Fibroblast of lung (primary cell): ENCODE measurements at places on chromosomes 7 and 10. TPM values are rescaled to one million over a fixed set of nuclear protein-coding genes. Genes with fewer than 3 reads are reported as not detected.

Gene VWDE
- total RNA-seq = under 0.01 and 0.17 TPM in 2 replicates

Gene ADRA2A
- total RNA-seq = under 0.01 TPM in 2 replicates

Gene TWIST1
- total RNA-seq = 23.9 and 31.2 TPM in 2 replicates

Gene OLAH
- not detected in 2 replicates for total RNA-seq

Gene MPP7
- 0.51 and 0.99 TPM in 2 replicates for total RNA-seq

Gene KAZALD1
- 14.4 and 19.8 TPM in 2 replicates for total RNA-seq

Gene SFXN4
- 17.7 TPM in 2 replicates for total RNA-seq

Gene RRP12
- total RNA-seq = 10.5 and 10.7 TPM in 2 replicates

Gene DDX56
- 38.3 and 44.4 TPM in 2 replicates for total RNA-seq

Gene GRID1
- 0.33 and 0.51 TPM in 2 replicates for total RNA-seq

Gene NPSR1
- total RNA-seq = not detected in 2 replicates

Gene CFAP70
- total RNA-seq = 1.0 and 1.3 TPM in 2 replicates

Gene AKR1B15
- not detected in 2 replicates for total RNA-seq

Gene LRRD1
- total RNA-seq = under 0.01 and 0.17 TPM in 2 replicates

Gene TFR2
- under 0.01 TPM in 1 of 2 replicates, not detected in the other for total RNA-seq

Gene ELFN1
- 0.33 and 0.51 TPM in 2 replicates for total RNA-seq

Gene AS3MT
- total RNA-seq = 8.1 and 10.5 TPM in 2 replicates

Gene FANK1
- total RNA-seq = 0.83 and 2.6 TPM in 2 replicates

Gene CNNM1
- total RNA-seq = 0.51 and 0.66 TPM in 2 replicates

Gene CDC14C
- total RNA-seq = under 0.01 and 0.17 TPM in 2 replicates

Gene SLC29A4
- 5.1 and 6.4 TPM in 2 replicates for total RNA-seq

Gene ALOX5
- total RNA-seq = not detected in 2 replicates

Gene HPSE2
- 0.17 and 0.51 TPM in 2 replicates for total RNA-seq

Gene PLAU
- total RNA-seq = 60.1 and 93.6 TPM in 2 replicates

Gene STAG3
- 0.50 and 0.77 TPM in 2 replicates for total RNA-seq

Gene MKI67
- total RNA-seq = 0.26 and 4.3 TPM in 2 replicates

Gene TMEM225B
- 0.51 and 1.2 TPM in 2 replicates for total RNA-seq

Gene SVOPL
- not detected in 2 replicates for total RNA-seq

Gene PPP1R17
- total RNA-seq = not detected in 2 replicates

Gene SUN1
- 92.7 and 185 TPM in 2 replicates for total RNA-seq

Gene ELN
- total RNA-seq = 2.1 and 6.4 TPM in 2 replicates

Gene GNGT1
- not detected in 2 replicates for total RNA-seq

Gene LIPJ
- total RNA-seq = under 0.01 and 0.26 TPM in 2 replicates

Gene PDCD4
- total RNA-seq = 61.4 and 83.7 TPM in 2 replicates

Gene TYSND1
- 12.8 and 15.5 TPM in 2 replicates for total RNA-seq

Gene TAF6
- 33.1 and 41.5 TPM in 2 replicates for total RNA-seq

Gene C10orf143
- total RNA-seq = 0.51 and 2.0 TPM in 2 replicates

Gene MOGAT3
- total RNA-seq = not detected in 2 replicates

Gene CEP55
- total RNA-seq = 2.1 and 19.0 TPM in 2 replicates

Gene VPS37D
- 6.2 and 6.8 TPM in 2 replicates for total RNA-seq

Gene CRPPA
- total RNA-seq = 1.0 and 1.5 TPM in 2 replicates

Gene GHRHR
- not detected in 2 replicates for total RNA-seq

Gene UROS
- total RNA-seq = 60.4 and 75.0 TPM in 2 replicates

Gene PDK4
- total RNA-seq = 2.8 and 3.1 TPM in 2 replicates

Gene PCDH15
- total RNA-seq = under 0.01 and 0.26 TPM in 2 replicates

Gene FAM237B
- under 0.01 TPM in 1 of 2 replicates, not detected in the other for total RNA-seq

Gene ANLN
- total RNA-seq = 6.2 and 21.5 TPM in 2 replicates

Gene GNB2
- 64.5 and 85.2 TPM in 2 replicates for total RNA-seq

Gene SLC13A1
- total RNA-seq = not detected in 2 replicates

Gene CLRN3
- total RNA-seq = not detected in 2 replicates

Gene RGR
- not detected in 2 replicates for total RNA-seq

Gene ZNF800
- 10.3 and 12.4 TPM in 2 replicates for total RNA-seq

Gene CYP2W1
- total RNA-seq = not detected in 2 replicates
